ENCODE measurements at places on chromosomes 11 and 22.

- peak; percentile 45 for DNase-seq
Measured at GRCh38 chr11:46247659-46248058, 29.8 kb upstream of the CREB3L1 start.

DNA sequence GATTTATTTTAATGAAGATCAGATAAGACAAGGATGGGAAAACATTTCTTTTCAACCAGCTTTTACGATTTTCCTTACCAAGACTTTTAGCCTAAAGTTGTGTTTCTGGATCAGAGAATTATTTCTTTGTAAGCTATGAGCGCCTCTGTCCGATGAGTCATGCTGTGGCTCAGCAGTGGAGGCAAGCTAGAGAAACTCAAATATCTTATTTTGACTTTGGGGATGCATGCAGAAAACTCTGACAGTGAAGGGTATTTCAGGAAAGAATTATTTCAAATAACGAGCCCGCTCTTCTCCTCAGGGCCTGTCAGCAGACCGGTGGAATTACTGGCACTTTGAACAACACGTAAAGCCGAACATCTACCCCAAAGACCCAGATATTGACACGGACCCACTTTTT, 77.9 kb upstream of the OR5AK2 start:
- DNase-seq, result no peak

GRCh38 chr11:76748948-76749347, 34.2 kb upstream of the TSKU start:
- DNase-seq, result no peak

GRCh38 chr22:46259374-46259773, 3.8 kb downstream of the PKDREJ start:
- no peak for DNase-seq

DNA sequence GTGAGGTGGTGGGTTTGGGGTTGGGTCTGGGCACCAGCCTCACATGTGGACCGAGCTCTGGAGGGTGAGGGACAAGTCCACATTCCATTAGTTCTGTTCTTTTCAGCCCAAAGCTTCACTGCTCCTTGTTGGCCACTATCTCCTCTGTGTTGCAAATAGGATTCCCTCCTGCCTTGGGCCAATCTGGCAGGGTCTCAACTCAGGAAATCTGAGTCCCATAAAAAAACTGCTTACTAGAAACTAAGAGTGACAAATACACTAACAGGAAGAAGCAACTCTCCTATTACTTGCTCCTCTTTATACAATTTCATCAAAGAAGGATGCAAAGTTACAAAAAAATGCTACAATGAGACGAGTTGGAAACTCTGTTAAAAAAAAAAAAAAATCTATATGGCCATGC, 66.2 kb upstream of the CSNK1E start:
- DNase-seq, result no peak

DNA sequence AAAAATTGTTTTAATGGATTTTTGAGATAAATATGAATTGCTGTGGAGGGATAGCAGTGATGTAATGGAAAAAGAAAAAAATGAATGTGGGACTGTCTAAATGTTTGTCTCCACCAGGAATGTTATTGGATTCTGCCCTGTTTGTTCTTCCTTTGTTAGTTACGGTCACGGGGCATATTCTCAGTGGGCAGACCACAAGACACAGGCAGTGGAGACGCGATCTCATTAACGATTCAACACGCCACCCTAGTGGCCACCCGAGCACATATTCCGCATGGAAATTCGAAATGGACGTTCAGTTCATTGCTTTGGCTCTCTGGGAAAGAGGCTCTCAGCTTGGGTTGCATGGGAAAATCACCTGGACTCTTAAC, 151.8 kb upstream of the TTC12 start:
- no peak for DNase-seq

GRCh38 chr11:32168924-32169323, 78.0 kb downstream of the RCN1 start:
- no peak for DNase-seq

DNA sequence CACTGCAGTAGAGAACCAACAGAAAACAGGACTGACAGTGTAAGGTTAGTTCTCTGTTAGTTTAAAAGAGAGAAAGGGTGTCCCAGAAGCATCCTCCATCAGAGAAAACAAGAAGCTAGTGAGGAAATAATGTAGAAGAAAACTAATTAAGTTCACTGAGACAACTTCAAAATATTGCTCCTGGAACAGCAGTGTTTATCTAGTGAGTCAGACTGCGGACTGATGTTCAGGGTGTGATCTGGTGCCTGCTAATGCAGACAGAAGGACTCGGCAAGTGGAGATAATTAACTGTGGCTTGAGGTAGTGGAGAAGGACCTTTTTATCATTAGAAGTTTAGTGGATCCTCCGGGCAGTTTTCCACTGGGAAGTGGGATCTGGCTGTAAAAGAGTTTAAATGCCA, 55.4 kb downstream of the CDON start:
- no peak for DNase-seq

DNA sequence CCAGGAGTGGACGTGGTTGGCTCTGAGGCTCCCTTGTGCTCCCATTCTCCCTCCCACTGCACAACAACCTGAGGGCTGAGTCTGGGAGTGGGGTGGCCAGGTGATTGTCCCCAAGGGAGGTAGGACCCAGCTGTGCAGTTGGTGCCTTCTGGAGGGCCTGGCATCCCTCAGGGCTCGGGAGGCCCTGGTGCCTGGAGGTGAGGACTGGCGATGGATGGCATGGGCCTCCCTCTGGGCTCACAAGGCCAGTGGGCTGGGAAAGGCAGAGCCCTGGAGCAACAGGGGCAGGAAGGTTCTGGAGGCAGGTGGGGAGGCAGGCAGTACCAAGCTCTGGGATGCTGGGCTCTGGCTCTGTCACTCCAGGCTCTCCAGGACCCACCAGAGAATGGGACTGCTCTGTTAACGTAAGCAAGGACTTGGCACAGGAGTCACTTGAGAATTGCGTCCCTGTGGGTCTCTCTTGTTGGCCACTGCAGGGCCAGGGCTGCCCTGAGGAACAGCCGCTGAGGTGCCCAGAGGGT, 114.2 kb downstream of the KCNQ1OT1 start:
- no peak for DNase-seq
